ENCODE measurements at places on chromosomes 1 and 21.

DNA sequence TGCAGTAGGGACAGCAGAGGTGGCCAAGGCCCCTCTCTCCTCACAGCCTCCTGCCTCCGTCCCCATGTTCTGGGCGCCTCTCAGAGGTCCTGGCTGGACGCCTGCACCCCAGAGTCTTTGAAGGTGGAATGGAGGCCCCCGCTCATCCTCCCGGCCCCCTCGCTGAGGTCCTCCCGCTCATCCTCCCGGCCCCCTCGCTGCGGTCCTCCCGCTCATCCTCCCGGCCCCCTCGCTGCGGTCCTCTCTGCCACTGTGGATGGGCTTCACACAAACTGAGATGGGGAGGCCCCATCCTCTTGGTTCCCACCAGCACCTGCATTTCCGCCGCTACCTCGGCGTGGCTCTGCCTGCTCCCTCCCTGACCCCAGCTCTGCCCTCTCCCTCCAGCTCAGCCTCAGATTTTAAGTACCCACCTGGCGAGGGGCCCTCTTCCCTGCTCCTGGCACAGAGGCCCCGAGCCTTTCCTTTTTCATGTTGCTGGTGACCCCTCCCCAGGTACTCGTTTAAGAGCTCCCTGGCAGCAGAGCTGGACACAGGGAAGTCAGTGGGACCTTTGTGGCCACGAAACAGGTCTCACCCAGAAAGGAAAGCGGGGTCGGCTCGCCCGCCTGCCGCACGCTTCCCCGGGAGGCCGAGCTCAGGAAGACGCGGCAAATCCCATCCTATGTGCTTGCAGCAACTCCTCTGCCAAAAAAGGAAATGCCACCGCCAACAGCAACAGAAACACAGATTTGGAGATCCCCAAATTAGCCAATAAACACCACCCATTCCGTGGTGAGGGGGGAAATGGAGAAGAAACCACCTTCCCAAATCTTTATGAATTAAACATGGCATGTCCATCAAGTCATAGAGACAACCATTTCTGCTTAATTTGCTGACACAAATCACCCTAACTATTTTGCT lies 143.7 kb downstream of the PRDM16 start:
- DNase-seq = no peak

DNA sequence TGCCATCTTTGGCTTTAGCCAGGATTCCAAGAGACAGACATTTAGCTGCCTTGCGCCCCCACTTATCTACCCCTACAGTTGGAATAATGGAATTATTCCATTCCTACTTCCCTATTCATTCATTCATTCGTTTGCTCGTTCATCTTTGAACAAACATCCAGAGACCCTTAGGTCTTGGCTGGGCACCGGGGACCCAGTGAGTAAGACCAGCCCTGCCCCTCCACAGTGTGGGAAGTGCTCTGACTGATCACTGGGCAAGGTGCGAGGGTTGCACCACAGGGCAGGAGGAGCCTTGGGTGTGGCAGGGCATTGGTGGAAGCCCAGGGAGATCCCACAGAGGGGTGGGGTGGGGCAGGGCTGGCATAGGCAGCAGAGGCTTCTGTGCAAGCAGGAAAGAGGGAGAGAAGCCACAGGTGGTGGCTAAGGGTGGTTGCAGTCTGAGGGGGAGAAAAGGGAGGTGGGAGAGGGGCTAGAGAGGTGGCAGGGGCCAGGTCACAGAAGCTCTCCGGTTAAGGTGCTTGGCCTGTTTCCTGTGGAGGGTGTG lies 35.0 kb upstream of the TMEM61 start:
- no peak for DNase-seq

- no peak for DNase-seq
These were observed 1911.8 kb downstream of the MRPL39 start for GRCh38 chr21:23695443-23695842.

GRCh38 chr1:47677241-47677940 lies 239.5 kb downstream of the FOXD2 start:
- no peak for DNase-seq

GRCh38 chr1:156444407-156445001 lies 56.1 kb downstream of the MEF2D start:
- no peak for DNase-seq

DNA sequence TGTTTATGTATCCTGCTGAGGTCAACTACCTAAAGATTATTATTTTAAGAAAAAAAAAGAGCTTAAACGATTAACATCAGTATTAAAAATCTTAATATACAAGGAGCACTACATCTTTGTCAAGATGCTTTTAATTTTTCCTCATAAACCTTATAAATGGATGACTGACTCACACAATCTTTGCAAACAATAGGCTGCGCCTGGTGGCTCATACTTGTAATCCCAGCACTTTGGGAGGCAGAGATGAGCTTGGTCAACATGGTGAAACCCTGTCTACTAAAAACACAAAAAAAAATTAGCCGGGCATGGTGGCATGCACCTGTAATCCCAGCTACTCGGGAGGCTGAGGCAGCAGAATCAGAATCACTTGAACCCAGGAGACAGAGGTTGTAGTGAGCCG lies 1.7 kb downstream of the KHDC4 start:
- DNase-seq = no peak

DNA sequence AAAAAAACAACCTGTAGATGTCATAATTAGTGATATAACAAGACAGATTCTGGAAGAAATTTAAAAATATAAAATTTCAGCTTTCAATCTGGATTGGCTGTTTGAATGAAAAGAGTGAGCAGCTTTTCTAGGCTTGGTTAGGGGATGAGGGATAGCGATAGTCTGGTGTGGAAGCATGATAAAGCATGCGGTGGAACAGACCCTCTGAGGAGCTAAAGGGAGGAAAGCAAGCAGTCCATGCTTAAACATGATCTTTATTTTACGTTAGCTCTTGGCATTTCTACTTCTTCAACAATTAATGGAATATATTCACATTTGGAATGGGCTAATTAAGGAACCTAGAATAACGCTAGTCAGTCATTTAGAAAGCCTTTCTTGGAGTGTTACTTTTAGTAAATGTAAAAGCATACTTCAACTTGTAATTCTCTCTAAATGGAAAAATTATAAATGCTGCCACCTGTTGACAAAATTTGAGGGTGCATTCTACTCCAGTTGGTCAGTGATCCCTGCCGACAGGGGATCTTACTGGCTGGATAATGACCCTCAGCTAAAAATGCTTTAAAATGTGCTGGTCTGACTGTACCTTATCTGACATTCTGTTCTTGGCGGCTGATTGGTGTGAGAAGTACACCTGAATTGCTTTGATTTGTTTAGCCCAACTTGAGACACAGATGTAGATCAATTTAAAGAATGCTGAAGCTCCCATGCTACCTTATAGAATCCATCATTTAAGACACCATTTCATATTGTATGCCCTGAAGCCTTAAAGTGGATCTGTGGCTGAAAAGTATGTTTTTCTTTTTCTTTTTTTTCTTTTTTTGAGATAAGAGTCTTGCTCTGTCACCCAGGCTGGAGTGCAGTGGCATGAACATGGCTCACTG lies 61.2 kb downstream of the AK4 start:
- no peak for DNase-seq

GRCh38 chr1:164466001-164466421 lies 93.0 kb upstream of the PBX1 start:
- DNase-seq = no peak

Measured in stimulated activated CD4-positive, alpha-beta T cell treated with anti-CD3 and anti-CD28 coated beads, TNF-alpha, amount 100 ng/mL, for 1 hour (primary cell).